Effector memory CD4-positive, alpha-beta T cell (primary cell): ENCODE measurements at places on chromosomes 16 and 17.

- no peaks in the 10 kb centered on the region for H3K27me3 ChIP-seq
- H3K4me3 ChIP-seq: no peak overlapping the region
- H3K36me3 ChIP-seq: peaks cover 3% of the 10 kb centered on the region
Measured at GRCh38 chr16:71700831-71701230, 23.7 kb downstream of the PHLPP2 start.

GRCh38 chr16:52708476-52708875, 161.5 kb upstream of the TOX3 start:
- no peak overlapping the region for H3K27ac ChIP-seq
- no peaks in the 10 kb centered on the region for H3K4me1 ChIP-seq
- no peaks in the 10 kb centered on the region for H3K27me3 ChIP-seq
- no peaks in the 10 kb centered on the region for H3K36me3 ChIP-seq
- no peak for DNase-seq

DNA sequence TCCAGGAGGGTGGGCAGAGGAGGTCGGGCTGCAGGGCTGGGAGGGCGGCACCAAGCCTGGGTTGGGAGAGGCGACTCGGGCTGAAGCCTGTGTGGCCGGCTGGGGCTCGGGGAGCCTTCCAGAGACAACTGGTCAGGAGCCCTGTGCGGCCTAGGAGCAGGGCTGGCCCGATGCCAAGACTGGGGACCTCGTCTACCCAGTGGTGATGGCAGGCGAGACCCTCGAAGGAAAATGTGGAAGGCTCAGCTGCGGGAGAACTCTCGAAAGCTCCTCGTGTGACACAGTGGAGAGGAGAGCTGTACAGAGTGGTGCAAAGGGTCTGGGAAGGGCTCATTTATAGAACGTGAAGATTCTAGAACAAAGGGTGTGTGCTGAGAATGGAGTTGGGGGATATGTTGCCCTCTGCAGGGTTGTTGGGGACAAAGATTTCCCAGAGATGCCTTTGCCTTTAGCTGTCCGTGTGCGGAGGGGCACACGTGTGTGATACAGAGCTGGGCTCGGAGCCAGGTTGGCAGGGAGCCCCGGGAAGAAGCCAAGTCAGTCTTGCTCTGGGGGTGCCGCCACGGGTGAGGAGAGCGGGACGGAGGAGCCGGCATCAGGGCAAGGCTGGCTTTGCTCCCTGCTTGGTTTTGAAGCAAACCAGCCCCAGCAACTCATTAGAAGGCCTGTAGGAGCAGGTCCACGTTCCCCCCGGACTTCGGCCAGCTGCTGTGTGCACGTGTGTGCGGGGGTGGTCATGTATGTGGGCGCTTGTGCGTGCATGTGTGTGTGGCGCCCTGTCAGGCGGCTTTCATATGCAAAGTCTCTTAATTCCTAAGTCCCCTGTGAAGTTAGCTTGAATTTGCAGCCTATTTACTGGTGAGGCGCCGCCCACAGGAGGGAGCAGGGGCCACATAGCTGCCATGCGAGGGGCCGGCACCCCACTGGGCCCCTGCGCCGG, 132.4 kb upstream of the CHMP6 start:
- peaks cover 29% of the 10 kb centered on the region for H3K4me1 ChIP-seq
- no peaks in the 10 kb centered on the region for H3K36me3 ChIP-seq
- no peak overlapping the region for H3K27ac ChIP-seq

- H3K27ac ChIP-seq: no peak overlapping the region
- no peak for DNase-seq
- H3K36me3 ChIP-seq: peaks cover 12% of the 10 kb centered on the region
- H3K27me3 ChIP-seq: no peaks in the 10 kb centered on the region
Measured at GRCh38 chr17:54956791-54957190, 11.7 kb downstream of the COX11 start.

GRCh38 chr16:69833357-69834282, 71.5 kb downstream of the WWP2 start:
- DNase-seq: no peak
- H3K27ac ChIP-seq: no peak overlapping the region
- peaks cover 6% of the 10 kb centered on the region for H3K36me3 ChIP-seq
- H3K27me3 ChIP-seq: no peaks in the 10 kb centered on the region
- H3K4me1 ChIP-seq: no peaks in the 10 kb centered on the region

GRCh38 chr16:77212741-77213541, 13.7 kb downstream of the SYCE1L start:
- no peaks in the 10 kb centered on the region for H3K27me3 ChIP-seq
- H3K36me3 ChIP-seq: no peaks in the 10 kb centered on the region
- peak overlapping the region; percentile 70 for H3K27ac ChIP-seq
- peak overlapping the region; percentile 97 for H3K4me3 ChIP-seq
- peak; percentile 53 for DNase-seq

- H3K27me3 ChIP-seq: no peaks in the 10 kb centered on the region
- H3K4me1 ChIP-seq: no peaks in the 10 kb centered on the region
- no peak overlapping the region for H3K4me3 ChIP-seq
Measured at GRCh38 chr16:48123104-48123788, 32.5 kb downstream of the ABCC12 start.

- no peak overlapping the region for H3K27ac ChIP-seq
- no peaks in the 10 kb centered on the region for H3K4me1 ChIP-seq
- H3K36me3 ChIP-seq: no peaks in the 10 kb centered on the region
- no peak overlapping the region for H3K4me3 ChIP-seq
- no peak for DNase-seq
- H3K27me3 ChIP-seq: no peaks in the 10 kb centered on the region
Measured at GRCh38 chr17:82966415-82966814, 113.0 kb upstream of the METRNL start.

- no peak overlapping the region for H3K4me3 ChIP-seq
- no peak overlapping the region for H3K27ac ChIP-seq
- H3K27me3 ChIP-seq: no peaks in the 10 kb centered on the region
- no peak for DNase-seq
Measured at GRCh38 chr17:5897275-5897911, 172.8 kb upstream of the WSCD1 start.

- peaks cover 4% of the 10 kb centered on the region for H3K27me3 ChIP-seq
- no peaks in the 10 kb centered on the region for H3K36me3 ChIP-seq
- no peak overlapping the region for H3K4me3 ChIP-seq
- DNase-seq: no peak
- no peak overlapping the region for H3K27ac ChIP-seq
Measured at GRCh38 chr17:36911001-36911400, 26.3 kb upstream of the LHX1 start.

DNA sequence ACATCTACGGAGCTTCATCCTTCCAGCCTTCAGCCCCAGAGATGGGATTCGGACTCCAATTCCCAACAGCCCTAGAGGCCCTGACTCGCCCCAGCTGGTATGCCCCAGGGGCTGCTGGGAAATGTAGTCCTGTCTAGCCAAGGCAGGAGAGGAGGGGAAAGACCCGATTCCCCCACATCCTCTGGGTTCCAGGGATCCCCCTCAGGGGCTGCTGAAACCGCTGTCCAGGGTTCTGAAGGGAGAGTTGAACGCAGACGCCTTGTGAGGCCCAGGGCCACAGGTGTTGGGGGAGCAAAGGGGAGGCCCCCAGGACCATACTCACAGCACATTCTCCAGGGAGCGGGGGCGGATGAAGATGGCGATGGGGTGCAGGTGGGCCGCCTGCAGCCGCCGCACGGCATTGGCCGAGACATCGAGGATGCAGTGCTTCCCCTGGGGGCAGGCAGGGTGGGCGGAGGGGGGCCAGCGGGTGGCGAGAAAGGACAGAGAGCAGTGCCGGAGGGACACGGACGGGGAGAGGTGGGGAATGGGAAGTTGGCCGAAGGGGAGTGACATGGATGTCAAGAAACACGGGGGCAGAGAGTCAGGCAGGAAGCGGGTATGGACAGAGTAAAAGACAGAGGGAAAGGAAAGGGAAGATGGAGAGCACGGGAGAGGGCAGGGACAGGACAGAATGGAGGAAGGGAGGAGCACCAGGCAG, 12.6 kb upstream of the ASGR1 start:
- H3K36me3 ChIP-seq: no peaks in the 10 kb centered on the region
- no peak for DNase-seq
- no peak overlapping the region for H3K4me3 ChIP-seq
- H3K4me1 ChIP-seq: no peaks in the 10 kb centered on the region

DNA sequence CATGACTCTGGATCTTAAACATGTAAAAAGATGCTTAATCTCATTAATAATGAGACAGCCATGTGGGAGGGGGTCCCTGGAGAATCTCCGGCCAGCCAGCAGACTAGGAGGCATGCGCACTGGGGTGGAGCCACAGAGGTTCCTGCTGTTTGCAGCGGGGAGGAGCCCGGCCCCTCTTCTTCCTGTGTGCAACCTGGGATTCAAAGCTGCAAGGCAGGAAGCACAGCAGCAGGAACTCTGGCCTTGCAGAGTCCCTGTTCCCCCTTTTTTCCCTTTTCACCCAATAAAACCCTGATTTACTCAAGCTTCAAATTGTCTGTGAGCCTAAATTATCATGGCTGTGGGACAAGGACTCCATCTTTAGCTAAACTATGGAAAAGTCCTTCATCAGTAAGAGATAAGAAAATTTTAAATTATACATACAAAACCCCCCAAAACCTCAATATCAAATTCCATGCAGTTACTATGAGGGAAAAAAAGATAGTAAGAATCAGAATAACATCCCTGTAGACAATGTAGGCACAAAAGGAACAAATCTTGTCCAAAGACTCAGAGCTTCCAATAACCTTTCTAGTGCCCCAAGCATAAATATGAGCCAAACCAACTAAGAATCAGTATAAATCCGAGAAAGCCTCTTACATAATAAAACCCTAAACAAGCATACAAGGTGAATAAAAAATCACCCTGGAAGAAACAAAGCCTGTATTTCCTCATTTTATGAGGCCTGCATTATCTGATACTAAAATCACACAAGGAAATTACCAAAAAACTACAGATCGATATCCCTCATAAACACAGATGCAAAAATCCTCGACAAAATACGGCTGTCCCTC, 12.1 kb downstream of the CFDP1 start:
- H3K36me3 ChIP-seq: no peaks in the 10 kb centered on the region
- peaks cover 6% of the 10 kb centered on the region for H3K4me1 ChIP-seq
- no peaks in the 10 kb centered on the region for H3K27me3 ChIP-seq
- DNase-seq: no peak
- H3K27ac ChIP-seq: no peak overlapping the region
- no peak overlapping the region for H3K4me3 ChIP-seq

GRCh38 chr17:83037874-83038165, 41.6 kb upstream of the METRNL start:
- no peak for DNase-seq
- H3K36me3 ChIP-seq: peaks cover 9% of the 10 kb centered on the region
- H3K4me1 ChIP-seq: no peaks in the 10 kb centered on the region

- H3K4me1 ChIP-seq: no peaks in the 10 kb centered on the region
- no peak for DNase-seq
- no peak overlapping the region for H3K27ac ChIP-seq
Measured at GRCh38 chr17:21674242-21674731, 18.0 kb upstream of the KCNJ18 start.

GRCh38 chr17:58254803-58255202, 16.4 kb downstream of the LPO start:
- no peak overlapping the region for H3K27ac ChIP-seq
- H3K4me3 ChIP-seq: no peak overlapping the region
- H3K4me1 ChIP-seq: peaks cover 2% of the 10 kb centered on the region
- no peak for DNase-seq

- H3K27me3 ChIP-seq: no peaks in the 10 kb centered on the region
- DNase-seq: no peak
- no peaks in the 10 kb centered on the region for H3K36me3 ChIP-seq
- no peaks in the 10 kb centered on the region for H3K4me1 ChIP-seq
- H3K27ac ChIP-seq: no peak overlapping the region
Measured at GRCh38 chr17:6670571-6670970, 19.0 kb downstream of the C17orf100 start.

DNA sequence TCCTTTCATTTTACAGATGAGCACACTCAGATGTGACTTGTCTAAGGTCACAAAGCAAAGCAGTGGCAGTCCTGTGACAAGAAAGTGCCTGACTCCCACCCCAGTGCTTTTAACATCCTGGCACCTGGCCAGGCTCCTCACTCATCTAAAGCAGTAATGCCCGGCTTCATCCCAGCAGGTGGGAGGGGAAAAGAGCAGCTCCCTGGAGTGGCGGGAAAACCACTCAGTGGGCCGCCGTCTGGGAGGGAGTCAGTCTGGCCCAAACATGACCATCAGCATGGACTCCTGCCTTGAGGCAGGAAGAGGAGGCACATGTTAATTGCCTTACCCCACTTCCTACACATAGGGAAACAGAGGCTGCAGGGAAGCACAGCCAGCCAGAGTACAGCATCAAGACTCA, 2.6 kb downstream of the PCGF2 start:
- H3K27me3 ChIP-seq: peaks cover 34% of the 10 kb centered on the region
- H3K36me3 ChIP-seq: no peaks in the 10 kb centered on the region
- H3K4me1 ChIP-seq: peaks cover 35% of the 10 kb centered on the region

GRCh38 chr17:73490851-73491250, 153.4 kb downstream of the SDK2 start:
- no peaks in the 10 kb centered on the region for H3K27me3 ChIP-seq
- no peaks in the 10 kb centered on the region for H3K4me1 ChIP-seq
- H3K36me3 ChIP-seq: no peaks in the 10 kb centered on the region
- H3K27ac ChIP-seq: no peak overlapping the region
- no peak overlapping the region for H3K4me3 ChIP-seq
- no peak for DNase-seq

- no peak overlapping the region for H3K27ac ChIP-seq
- no peaks in the 10 kb centered on the region for H3K4me1 ChIP-seq
- H3K4me3 ChIP-seq: no peak overlapping the region
Measured at GRCh38 chr16:10812312-10813098, 6.1 kb downstream of the TVP23A start.

- H3K36me3 ChIP-seq: no peaks in the 10 kb centered on the region
- DNase-seq: no peak
- H3K27ac ChIP-seq: peak overlapping the region; percentile 74
- H3K4me3 ChIP-seq: peak overlapping the region; percentile 89
- no peaks in the 10 kb centered on the region for H3K27me3 ChIP-seq
Measured at GRCh38 chr17:69326377-69327059, 415 bp downstream of the ABCA5 start.

GRCh38 chr17:44222112-44222869, 2.8 kb upstream of the UBTF start:
- DNase-seq: peak; percentile 45
- H3K4me3 ChIP-seq: peak overlapping the region; percentile 96
- no peaks in the 10 kb centered on the region for H3K36me3 ChIP-seq
- no peaks in the 10 kb centered on the region for H3K27me3 ChIP-seq
- peaks cover 10% of the 10 kb centered on the region for H3K4me1 ChIP-seq
- H3K27ac ChIP-seq: peak overlapping the region; percentile 90

GRCh38 chr17:10681866-10682446, 15.4 kb downstream of the SCO1 start:
- DNase-seq: no peak
- no peaks in the 10 kb centered on the region for H3K4me1 ChIP-seq
- H3K27ac ChIP-seq: no peak overlapping the region
- peaks cover 74% of the 10 kb centered on the region for H3K36me3 ChIP-seq
- H3K4me3 ChIP-seq: no peak overlapping the region
- no peaks in the 10 kb centered on the region for H3K27me3 ChIP-seq

DNA sequence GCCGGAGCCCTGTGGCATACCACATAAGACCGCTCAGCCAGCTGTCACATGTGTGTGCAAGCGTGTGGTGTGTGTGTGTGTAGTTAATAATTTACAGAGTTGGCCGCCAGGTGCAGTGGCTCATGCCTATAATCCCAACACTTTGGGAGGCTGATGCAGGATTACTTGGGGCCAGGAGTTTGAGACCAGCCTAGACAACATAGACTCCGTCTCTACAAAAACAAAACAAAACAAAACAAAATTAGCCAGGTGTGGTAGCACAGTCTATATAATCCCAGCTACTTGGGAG, 20.4 kb downstream of the SOCS1 start:
- H3K27ac ChIP-seq: no peak overlapping the region
- DNase-seq: no peak
- H3K4me3 ChIP-seq: no peak overlapping the region
